ENCODE measurements at places on chromosomes 5 and 9.

DNA sequence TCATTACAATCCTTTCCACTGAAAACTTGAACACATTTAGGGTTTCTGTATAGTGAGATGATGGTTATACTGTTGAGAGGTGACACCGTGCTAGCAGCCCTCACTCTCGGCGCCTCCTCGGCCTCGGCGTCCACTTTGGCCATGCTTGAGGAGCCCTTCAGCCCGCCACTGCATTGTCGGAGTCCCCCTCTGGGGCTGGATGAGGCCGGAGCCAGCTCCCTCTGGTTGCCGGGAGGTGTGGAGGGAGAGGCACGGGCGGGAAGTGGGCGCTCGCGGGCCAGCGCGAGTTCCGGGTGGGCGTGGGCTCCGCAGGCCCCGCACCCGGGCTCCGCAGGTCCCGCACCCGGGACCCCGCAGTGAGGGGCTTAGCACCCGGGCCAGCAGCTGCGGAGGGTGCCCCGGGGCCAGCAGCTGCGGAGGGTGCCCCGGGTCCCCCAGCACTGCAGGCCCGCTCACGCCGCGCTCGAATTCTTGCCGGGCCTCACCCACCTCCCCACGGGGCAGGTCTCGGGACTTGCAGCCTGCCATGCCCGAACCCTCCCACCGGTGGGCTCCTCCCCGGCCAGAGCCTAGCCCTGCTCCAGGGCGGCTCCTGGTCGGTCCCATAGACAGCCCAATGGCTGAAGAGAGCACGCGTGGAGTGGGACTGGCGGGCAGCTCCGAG is 145.9 kb upstream of the ZNF608 start:
- no peak for DNase-seq

- no peak for DNase-seq
Observed at GRCh38 chr5:151810449-151810848, 38.7 kb downstream of the G3BP1 start.

DNA sequence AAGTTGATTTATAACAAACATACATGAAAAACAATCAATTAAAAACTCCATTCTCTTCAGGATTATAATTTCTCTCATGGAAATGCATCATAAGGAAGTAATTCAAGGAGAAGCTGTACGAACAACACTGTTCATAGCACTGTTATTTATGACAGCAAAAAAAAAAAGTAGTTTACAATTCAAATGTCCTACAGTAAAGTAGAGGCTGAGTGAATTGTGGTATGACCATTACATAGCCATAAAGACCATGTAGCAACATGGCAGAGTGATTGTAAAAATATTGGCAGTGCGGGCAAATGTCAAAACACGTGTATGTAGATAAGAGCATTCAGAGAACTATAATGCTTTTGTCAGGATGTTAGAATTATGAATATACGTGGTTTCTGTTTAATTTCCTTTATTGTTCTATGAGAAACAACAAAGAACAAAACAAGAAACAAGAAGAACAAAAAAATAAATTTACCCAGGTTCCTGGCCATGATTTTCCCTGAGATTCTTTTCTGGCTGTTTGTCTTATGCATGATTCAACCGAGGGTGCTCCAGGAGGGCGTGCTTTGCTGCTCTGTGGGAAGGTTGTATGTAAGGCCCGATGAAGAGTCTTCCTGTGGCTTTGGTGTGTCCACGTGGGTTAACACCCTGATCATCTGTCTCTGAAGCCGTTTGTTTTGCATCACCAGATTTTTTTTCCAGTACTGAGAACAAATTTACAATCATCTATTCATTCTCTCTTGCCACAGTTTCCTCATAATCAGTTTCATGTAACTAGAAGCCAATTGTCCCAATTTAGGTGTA is 28.8 kb downstream of the GCNT4 start:
- no peak for DNase-seq

- DNase-seq, result no peak
Observed at GRCh38 chr5:7634837-7635236, 216.1 kb downstream of the CFAP90 start.

GRCh38 chr5:136840601-136841000 is 475.3 kb upstream of the TRPC7 start:
- DNase-seq, result no peak

- DNase-seq, result no peak
Observed at GRCh38 chr9:100477241-100477640, 4.3 kb downstream of the TMEFF1 start.

- DNase-seq, result no peak
Observed at GRCh38 chr5:72653586-72653985, 146.4 kb upstream of the ZNF366 start.

DNA sequence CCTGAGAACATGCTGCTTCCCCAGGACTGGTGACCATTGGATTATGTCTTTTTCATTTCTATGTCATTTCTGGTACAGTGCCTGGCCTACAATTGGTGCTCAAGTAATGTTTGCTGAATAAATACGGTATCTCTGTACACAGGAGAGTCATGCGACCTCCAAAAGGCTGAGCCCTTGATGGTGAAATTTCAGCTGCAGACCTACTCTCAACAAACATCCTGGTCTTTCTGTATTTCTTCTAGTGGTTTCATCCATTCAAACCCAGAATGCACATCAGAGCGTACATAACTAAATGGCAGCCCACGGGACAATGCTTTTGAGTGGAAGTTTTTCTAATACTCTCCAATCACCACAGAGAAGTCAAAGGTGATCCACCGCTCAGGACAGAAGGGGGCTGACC is 62.6 kb upstream of the RPS23 start:
- no peak for DNase-seq

DNA sequence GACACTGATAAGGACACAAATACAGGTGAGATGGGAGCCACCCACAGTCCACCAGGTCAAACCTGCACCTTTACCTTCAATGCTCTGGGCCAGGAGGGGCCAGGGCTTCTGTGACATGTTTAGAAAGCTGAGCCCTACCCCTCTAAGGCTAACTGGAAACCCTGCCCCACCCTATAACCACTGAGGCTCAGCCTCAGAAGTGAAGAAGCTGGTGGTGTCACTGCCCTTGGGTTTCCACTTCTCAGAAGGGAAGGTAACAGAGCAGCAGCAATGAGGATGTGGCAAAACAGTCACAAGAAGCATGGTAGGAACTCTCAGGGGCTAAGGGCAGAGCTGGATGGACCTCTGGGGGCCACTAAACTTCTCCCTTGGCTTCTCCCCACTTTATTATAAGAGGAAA is 6.0 kb downstream of the PDGFRB start:
- DNase-seq, result no peak

DNA sequence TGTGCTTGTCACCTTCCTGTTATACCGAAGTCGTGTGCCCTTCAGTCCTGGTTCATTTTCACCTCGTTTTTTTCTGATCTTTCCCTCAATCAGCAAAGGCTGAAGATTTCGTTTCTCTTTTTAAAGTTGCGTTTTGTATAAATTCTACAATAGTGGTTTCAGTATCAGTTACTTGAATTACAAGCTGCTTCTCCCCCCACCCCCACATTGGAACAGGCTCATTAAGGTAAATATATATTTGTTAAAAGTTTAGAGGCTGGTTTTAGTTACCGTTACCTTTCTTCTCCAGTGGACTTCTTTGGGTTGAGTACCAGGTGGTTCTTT is 881 bp downstream of the SUB1 start:
- no peak for DNase-seq

DNA sequence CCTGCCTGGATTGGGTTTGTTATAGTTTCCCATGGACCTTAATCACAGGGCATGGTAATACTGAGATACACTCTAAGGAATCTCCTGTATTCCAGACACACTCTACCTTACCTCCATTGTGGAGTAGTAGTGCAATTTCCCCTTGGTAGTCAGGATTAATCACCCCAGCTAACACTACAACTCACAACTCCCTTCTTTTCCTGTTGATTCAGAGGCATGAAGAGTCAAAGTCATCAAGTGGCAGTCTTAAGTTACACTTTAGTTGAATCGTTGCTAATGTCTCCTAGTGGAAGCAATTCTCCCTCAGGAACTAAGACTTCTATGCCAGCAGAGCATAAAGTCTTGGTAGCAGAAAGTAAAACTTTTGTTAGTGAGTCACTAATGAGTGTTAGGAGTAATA is 122.7 kb upstream of the APC start:
- no peak for DNase-seq
